Hematopoietic multipotent progenitor cell (in vitro differentiated cells): ENCODE measurements at places on chromosomes 2 and 18. TPM values are rescaled to one million over a fixed set of nuclear protein-coding genes. Genes with fewer than 3 reads are reported as not detected.

TSGA10 gene
- total RNA-seq: 2.7 TPM

MAL gene
- total RNA-seq: 0.54 TPM

NGEF gene
- not detected for total RNA-seq

DCC gene
- total RNA-seq: not detected

C2orf72 gene
- not detected for total RNA-seq

FBXO15 gene
- 0.81 TPM for total RNA-seq

ASNSD1 gene
- 15.1 TPM for total RNA-seq

SCN3A gene
- total RNA-seq: 1.1 TPM

RAB27B gene
- total RNA-seq: 6.5 TPM

TRABD2A gene
- total RNA-seq: 0.27 TPM

TSPYL6 gene
- under 0.01 TPM for total RNA-seq

ZC3H8 gene
- total RNA-seq: 2.2 TPM

SERPINB11 gene
- not detected for total RNA-seq

KCNIP3 gene
- total RNA-seq: 7.5 TPM

DUSP28 gene
- 8.3 TPM for total RNA-seq

SKOR2 gene
- total RNA-seq: not detected

RNF152 gene
- total RNA-seq: 0.27 TPM

CD8B2 gene
- total RNA-seq: under 0.01 TPM

LYG2 gene
- not detected for total RNA-seq

GLI2 gene
- total RNA-seq: under 0.01 TPM

CYP1B1 gene
- total RNA-seq: 2.7 TPM

HOXD13 gene
- not detected for total RNA-seq

CFC1 gene
- total RNA-seq: not detected

TBC1D8 gene
- total RNA-seq: 1.6 TPM

HOXD12 gene
- not detected for total RNA-seq

EN1 gene
- total RNA-seq: not detected

CCDC85A gene
- 0.27 TPM for total RNA-seq
